Jurkat, Clone E6-1 (cell line): ENCODE measurements at places on chromosomes 7 and 10.

- DNase-seq: no peak
Observed at GRCh38 chr7:26673271-26673670, 191.1 kb downstream of the SKAP2 start.

- DNase-seq: no peak
Observed at GRCh38 chr10:3419719-3420495, 247.3 kb upstream of the PITRM1 start.

- DNase-seq: no peak
Observed at GRCh38 chr10:99979066-99979685, 30.6 kb downstream of the DNMBP start.

DNA sequence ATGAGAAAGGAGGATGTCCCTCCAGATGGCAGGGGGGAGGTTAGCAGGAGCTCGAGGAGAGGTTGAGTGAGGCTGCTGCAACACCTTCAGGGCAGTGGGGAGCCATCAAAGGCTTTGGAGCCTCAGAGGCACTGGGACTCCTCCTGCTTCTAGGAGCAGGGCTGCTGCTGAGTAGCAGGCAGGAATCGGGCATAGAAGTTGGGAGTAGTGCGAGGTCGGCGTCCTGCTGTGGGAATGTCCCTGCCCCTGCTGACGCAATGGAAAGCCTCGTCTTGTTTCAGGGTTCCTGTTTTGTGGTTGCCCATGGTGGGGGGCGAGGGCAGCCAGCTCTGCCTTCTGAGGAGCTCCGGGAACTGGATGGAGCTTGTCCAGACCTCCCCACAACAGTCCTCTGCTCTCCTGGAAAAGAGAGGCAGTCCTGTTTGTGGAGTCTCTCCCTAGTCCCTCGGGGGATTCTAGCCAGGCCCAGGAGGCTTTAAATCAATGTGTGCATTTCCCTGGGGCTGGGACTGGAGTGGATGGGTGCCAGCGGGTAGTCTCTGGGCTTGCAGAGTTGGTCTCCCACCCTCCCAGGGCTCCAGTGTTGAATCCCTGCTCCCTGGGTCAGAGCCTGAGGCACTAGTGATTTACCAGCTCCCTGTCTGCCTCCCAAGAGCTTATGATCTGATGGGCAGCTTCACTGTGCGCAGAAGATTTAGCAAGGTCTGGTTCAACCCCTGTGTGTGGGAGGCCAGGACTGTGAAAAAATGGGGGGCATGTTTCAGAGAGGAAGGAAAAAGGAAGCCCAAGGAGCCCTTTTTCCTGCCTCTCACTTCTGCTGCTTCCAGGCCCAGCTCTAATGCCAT, 98.7 kb upstream of the PPIF start:
- DNase-seq: no peak

DNA sequence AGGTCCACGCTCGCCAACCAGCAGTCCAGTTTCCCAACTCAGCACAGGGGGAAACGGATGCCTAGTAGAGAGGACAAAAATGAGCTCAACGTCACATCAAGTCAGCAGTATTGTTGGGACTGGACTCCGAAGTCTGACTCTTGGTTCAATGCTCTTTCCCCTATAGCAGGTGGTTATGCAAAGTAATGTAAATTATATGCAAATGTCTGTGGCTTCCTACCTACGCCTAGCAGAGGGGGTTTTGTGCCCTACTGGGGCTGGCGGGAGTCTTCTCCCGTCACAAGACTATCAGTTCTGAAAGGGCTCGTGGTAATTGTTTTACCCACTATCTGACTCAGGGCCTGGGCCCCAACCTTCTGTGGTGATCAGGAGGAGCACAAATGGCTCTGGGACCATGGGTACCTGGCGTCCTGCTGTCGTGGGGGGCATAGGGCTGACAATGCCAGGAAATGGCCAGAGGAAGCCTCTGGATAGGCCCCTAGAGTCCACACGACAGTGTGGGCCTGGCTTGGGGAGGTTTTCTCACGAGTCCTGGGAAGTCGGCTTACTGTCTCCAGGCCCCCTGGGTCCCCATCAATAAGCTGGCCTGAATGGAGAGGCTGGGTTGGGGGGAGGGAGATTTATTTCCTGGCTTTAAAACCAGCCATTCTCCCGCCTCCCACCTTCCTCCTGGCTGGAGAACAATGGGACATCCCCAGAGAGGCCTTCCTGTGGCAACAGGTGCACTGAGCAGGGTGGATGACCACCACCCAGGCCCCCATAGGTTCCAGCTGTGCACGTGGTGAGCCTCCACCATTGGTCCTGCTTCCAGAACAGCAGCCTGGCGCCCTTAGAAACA, 41.8 kb downstream of the UNC5B start:
- DNase-seq: no peak

- DNase-seq: no peak
Observed at GRCh38 chr7:101882595-101883564, 65.5 kb downstream of the CUX1 start.

DNA sequence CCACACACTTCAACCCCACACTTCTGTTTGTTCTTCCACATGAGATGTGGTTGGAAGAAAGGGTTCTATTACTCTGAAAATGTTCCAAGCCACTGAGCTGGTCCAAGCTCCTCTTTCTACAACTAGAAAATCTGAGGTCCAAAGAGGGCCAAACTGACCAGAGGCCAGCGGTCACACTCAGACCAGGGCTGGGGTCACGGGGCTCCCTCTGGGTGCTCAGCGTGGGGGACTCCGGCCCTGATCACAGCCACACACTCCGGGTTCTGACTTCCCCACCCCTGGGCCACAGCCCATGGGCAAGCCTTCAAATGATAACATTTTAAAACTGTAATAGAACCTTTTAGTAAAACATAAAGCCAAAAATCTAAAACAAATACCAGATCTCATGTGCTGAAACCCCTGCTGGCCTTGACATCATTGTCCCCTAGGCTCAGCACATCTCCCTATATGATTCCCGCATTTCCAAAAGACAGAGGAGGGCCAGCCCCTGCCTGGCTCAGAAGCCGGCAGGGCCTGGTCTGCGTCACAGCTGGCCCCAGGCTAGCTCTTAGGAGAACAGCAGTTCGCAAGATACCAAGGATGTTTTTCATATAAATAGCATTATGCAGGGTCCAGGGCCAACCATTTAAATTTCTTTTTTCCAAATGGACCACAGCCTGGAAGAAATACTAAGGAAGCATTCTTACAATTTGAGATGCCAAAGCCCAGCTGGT, 3.3 kb downstream of the CRYGN start:
- no peak for DNase-seq

- DNase-seq: no peak
Observed at GRCh38 chr7:54858008-54858692, 99.1 kb upstream of the SEC61G start.

DNA sequence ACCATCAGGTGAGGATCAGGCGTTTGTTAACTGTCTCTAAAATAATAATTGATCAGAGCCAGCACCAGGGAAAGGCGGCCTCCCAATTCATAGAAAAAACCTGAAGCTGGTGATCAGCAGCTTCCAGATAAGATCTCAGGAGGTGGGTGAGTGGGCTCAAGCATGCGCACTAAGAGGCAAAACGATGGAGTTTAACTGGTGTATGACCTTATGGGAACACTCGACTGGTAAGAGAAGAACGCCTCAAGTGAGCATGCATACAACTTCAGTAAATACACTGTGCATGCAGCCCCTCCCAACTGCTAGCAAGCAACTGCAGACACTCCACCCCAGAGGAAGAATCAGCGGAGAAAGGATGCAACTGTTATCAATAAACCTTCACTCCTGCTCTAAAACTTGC, 18.1 kb downstream of the RAPGEF5 start:
- no peak for DNase-seq

GRCh38 chr7:81705206-81705605, 64.6 kb downstream of the HGF start:
- no peak for DNase-seq

DNA sequence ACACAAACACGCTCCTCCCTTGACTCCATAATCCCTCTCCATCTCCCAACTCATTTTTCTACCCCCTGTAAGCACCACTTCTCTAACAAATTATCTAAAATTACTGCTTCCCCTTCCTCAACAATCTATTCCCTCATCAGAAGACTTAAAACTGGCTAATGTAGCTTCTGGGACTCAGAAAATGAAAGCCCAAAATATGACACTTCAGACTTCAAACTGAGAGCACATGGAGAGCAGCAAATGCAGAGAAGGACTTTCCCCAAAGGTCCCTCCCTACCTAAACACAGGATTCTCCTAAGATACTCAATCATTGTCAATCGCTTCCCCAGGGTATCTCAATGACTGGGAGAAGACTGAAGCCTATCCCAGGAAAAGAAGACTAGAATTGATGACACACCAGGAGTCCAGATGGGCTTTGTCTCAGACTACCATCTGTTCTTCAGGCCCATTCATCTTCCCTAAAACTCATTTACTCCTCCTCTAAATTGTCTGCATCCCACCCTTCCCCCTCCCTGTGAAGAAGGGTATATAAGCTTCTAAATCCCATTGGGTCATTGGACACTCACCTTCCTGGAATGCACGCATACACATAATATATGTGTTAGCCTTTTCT, 39.2 kb downstream of the ST8SIA6 start:
- no peak for DNase-seq

- no peak for DNase-seq
Observed at GRCh38 chr10:123429706-123430221, 236.4 kb upstream of the GPR26 start.

- DNase-seq: no peak
Observed at GRCh38 chr10:88781206-88781605, 21.3 kb upstream of the LIPM start.

- DNase-seq: no peak
Observed at GRCh38 chr7:76261931-76262330, 40.5 kb upstream of the HSPB1 start.

GRCh38 chr10:115696747-115697146, 576.3 kb downstream of the GFRA1 start:
- no peak for DNase-seq

DNA sequence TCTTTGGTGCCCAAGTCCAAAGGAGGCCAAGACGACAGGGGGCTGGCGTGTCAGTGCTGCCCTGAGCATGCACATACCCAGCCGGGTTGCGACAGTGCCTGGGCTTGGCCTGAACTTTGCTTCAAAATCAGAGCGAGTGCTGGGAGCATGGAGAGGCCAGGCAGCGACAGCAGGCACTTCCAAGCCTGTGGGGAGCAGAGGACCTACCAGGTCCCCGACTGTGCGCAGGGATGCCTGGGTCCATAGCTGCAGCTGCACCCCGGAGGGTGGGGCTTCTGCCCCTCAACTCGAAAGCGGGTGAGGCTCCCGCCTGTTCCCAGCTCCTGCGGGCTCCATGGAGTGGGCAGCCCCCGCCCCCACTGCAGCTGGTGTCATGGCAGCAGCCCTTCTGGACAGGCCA, 79.1 kb downstream of the HDAC9 start:
- DNase-seq: no peak

GRCh38 chr7:117092785-117093184, 139.5 kb downstream of the ST7 start:
- DNase-seq: no peak

- DNase-seq: peak; percentile 60
Observed at GRCh38 chr7:3043544-3044371, at the start of gene CARD11. TSS of gene CARD11 (minus strand) at chr7:3043867. CDS start at chr7:2958506, 85,361 bp downstream.

DNA sequence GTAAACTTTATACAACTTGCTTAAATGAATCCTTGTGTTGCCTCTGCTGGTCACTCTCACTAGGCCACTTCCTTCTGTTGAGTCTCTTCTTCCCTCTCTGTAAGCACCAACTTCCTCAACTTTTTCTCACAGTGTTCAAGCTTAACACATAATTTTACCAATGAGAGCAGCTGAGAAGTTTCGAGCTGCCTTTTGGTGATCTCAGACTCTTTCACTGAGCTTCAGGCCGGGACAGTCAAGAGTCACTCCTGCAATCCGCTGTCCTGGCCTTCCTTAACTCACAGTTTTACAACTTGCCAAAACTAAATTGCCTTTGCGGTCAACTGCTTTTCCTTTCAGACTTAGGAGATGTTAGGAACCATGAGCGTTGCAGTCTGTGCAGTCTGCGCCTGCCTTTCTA, 47.4 kb downstream of the PRPF18 start:
- no peak for DNase-seq

GRCh38 chr10:99528494-99529441, 4.0 kb upstream of the NKX2-3 start:
- no peak for DNase-seq

DNA sequence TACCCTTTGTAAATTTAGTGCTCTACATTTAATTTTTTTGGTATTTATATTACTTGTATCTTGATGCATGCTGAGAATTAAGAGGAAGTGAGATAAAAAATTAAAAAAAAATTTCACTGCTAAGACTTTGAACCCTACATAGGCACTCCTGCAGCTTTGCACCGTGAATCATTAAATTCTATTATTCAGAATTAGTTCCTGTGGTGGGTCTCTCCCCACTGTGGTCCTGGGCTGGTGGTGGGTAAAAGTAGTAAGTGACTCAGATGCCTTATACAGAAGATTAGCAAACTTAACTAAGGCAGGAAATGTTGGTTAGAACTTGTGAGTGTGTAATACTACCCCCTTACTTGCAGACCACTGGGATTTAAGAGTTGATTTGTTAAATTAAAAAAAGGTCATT, 72.6 kb downstream of the AP3M1 start:
- DNase-seq: no peak

DNA sequence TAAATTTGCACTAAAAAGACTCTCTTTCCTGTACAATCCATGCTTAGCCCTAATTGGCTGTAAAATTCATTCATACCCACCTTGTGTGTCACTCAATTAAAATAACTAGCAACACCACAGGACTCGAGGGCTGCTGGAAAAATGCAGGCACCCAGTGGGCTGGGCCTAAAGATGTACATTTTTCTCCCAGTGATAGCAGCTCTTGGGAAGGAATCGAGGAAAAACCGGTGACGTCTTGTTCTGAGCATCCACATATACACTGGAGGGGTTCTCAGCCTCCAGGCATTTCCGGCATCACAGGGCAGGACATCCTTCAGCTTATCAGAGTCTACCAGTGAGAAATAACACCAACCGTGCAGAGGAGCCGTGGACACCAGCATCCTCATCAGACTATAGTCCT, 85.8 kb upstream of the PITRM1 start:
- no peak for DNase-seq

GRCh38 chr7:16822029-16822428, 17.2 kb upstream of the AGR2 start:
- DNase-seq: no peak

DNA sequence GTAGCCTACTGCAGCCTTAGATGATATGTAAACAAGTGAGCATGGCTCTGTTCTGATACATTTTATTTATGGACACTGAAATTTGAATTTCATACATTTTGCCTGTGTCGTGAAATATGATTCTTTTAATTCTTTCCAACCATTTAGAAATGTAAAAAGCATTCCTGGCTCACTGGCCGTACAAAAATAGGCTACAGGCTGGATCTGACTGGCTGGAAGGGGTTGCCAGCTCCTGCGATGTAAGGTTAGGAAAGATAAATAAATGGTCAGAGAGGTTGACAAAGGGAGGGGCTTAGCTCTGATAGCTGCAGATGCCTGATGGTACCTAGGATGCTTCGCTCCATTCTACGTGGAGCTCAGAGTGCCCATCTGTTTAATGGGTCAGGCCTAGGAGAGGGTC, 3.4 kb downstream of the ADCYAP1R1 start:
- DNase-seq: no peak

DNA sequence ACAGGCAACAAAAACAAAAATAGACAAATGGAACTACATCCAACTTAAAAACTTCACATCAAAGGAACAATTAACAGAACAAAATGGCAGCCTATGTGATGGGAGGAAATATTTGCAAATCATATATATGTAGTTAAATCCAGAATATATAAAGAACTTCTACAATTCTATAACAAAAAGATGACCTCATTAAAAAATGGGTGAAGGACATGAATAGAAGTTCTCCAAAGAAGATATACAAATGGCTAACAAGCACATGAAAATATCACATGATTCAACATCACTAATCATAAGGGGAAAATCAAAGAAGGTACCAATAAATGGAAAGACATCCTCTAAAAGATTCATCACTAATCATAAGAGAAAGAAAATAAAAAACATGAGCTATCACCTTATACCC, 416.1 kb downstream of the LRMDA start:
- no peak for DNase-seq

GRCh38 chr7:40808378-40808942, 673.7 kb downstream of the SUGCT start:
- no peak for DNase-seq
